8988T (cell line): ENCODE measurements at places on chromosomes 12 and 14.

- DNase-seq: no peak
Measured at GRCh38 chr12:92176646-92177045, 31.0 kb upstream of the BTG1 start.

DNA sequence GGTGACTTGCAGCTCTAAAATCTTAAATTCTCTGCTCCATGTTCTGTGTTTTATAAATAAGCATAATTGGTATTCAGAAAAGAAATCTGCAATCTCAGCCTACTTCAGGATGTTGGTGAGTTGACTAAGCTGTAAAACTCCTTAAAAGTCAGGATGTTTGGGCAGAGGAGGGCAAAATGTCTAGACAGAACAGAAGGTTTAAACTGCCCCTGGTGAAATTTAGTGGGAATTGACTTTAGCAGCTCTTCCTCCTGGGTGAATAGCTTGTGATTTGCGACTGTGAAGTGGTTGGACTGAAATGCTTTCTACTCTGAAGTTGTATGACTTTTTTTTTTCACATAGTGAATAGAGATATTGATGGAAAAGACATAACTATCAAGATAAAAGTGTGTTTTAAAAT lies 85.8 kb downstream of the CAND1 start:
- DNase-seq: no peak

GRCh38 chr12:124410354-124411175 lies 115.7 kb downstream of the RFLNA start:
- DNase-seq: no peak

- no peak for DNase-seq
Measured at GRCh38 chr14:94864387-94865195, 94.7 kb upstream of the GSC start.

DNA sequence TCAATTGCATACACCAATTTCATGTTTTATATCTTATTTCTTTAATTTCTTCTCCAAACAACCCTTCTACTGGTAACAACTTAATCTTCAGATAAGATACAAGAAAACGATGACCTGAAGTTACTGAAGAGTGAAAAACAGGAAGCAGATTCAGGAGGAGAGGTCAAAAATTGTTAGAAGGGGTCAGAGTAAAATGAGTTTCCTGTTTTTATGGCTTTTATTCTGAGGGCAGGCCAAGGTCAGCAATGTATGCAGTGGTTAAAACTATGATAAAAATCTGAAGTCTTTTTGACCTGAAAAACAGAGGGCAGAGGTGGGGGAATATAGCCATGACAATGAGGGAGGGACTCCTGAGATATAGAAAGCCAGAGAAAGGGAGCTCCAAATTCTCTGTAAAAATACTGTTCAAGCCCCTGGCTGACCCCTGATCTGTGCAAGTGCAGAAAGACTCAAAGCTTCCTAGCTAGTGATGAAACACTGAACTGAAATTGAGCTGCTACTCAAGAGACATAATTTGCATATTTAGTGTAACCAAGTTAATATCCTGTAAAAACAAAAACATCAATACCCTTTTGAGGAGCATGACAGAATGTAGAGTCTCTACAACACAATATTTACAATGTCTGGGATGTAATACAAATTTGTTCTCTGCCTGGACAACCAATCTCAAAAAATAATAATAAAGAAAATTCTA lies 514.3 kb upstream of the SEL1L start:
- DNase-seq: no peak
